Large intestine (tissue), 12 donors: ENCODE measurements at places on chromosomes 16 and 17. TPM values are rescaled to one million over a fixed set of nuclear protein-coding genes. Genes with fewer than 3 reads are reported as not detected.

Gene C17orf113
- polyA plus RNA-seq = 2.4 TPM

DNA sequence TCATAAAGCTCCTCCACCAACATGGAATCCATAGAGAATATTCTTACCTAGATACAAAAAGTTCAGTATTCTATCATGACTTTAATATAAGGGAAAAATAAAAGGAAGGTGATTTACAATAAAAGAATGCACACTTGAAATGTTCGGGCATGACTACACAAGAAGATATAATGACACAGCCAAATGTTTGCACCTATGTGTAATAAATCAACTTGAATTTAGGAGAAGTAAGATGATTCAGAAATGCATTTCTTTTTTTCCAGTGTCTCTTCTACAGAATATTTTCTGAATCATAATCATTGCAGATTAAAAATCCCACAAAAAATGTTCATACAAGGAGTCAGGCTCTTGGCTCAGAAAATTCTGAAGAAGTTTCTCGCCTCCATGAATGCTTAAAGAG lies 404.0 kb upstream of the HSBP1 start:
- H3K36me3 ChIP-seq = no peaks in the 10 kb centered on the region
- H3K4me3 ChIP-seq = no peak overlapping the region
- no peaks in the 10 kb centered on the region for H3K4me1 ChIP-seq
- H3K27ac ChIP-seq = no peak overlapping the region
- DNase-seq = no peak

GRCh38 chr17:60695960-60696359 lies 18.3 kb downstream of the BCAS3 start:
- peaks cover 3% of the 10 kb centered on the region for H3K36me3 ChIP-seq
- no peak overlapping the region for H3K4me3 ChIP-seq
- no peak for DNase-seq
- H3K27ac ChIP-seq = no peak overlapping the region

GRCh38 chr16:67100569-67101310 lies 9.0 kb upstream of the PHAF1 start:
- H3K27ac ChIP-seq = no peak overlapping the region
- peaks cover 3% of the 10 kb centered on the region for H3K36me3 ChIP-seq
- H3K4me1 ChIP-seq = no peaks in the 10 kb centered on the region
- no peak for DNase-seq
- H3K4me3 ChIP-seq = no peak overlapping the region
- no peaks in the 10 kb centered on the region for H3K27me3 ChIP-seq

- no peaks in the 10 kb centered on the region for H3K36me3 ChIP-seq
- DNase-seq = no peak
- H3K4me1 ChIP-seq = no peaks in the 10 kb centered on the region
- no peak overlapping the region for H3K4me3 ChIP-seq
These were observed 35.7 kb upstream of the DYNLL2 start for GRCh38 chr17:58047376-58048150.

GRCh38 chr17:44801880-44802279 lies 28.2 kb downstream of the GJC1 start:
- no peaks in the 10 kb centered on the region for H3K27me3 ChIP-seq
- no peak for DNase-seq
- H3K4me1 ChIP-seq = no peaks in the 10 kb centered on the region
- H3K4me3 ChIP-seq = no peak overlapping the region

- H3K4me3 ChIP-seq = no peak overlapping the region
- no peak overlapping the region for H3K27ac ChIP-seq
- H3K27me3 ChIP-seq = no peaks in the 10 kb centered on the region
- DNase-seq = no peak
These were observed 67.9 kb downstream of the PCTP start for GRCh38 chr17:55818451-55819375.

Gene GPRC5B
- 46.8 TPM for polyA plus RNA-seq

DNA sequence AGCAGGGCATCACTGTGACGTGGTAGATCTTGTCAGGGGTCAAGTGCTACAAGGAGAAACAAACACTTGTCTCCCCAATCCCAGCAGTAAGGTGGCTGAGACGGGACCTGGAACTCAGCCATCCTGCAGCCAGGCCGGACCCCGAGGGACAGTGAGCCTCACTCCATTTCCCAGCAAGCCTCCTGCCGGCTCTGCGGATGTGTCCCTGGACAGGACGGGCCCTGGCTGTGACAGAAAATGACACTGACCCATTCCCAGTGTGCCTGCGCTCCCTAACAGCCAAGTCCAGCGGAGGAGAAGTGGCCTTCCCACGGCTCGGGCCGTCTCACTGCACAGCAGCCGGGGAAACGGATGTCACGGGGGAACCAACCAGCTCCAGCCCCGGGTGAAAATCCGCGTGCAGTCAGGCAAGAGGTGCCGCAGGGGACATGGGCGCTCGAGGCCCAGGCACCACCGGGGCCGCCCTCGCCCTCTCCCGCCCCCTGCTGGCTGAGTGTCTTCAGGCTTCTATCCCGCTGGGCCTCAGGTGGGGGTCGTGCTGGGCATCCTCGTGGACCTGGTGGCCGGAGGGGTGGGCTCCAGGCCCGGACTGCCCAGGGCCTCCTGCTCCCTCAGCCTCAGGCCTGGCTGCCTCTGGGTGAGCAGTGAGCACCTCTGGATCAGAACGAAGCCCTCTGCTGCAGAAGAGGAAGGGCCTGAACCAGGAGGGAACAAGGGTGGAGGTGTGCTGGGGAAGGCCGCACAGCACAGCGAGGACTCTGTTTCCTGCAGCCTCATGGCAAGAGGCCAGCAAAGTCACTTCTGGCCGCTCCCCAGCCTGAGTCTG lies 6.7 kb downstream of the HAGHL start:
- peaks cover 74% of the 10 kb centered on the region for H3K36me3 ChIP-seq
- H3K4me1 ChIP-seq = peaks cover under 1% of the 10 kb centered on the region
- H3K4me3 ChIP-seq = no peak overlapping the region
- H3K27me3 ChIP-seq = peaks cover under 1% of the 10 kb centered on the region

- H3K36me3 ChIP-seq = peaks cover 32% of the 10 kb centered on the region
- no peak for DNase-seq
- no peak overlapping the region for H3K27ac ChIP-seq
These were observed 145.2 kb downstream of the MYO1D start for GRCh38 chr17:32731556-32732295.

Gene P2RX5
- polyA plus RNA-seq = 2.2 TPM

- no peak overlapping the region for H3K27ac ChIP-seq
- peaks cover 19% of the 10 kb centered on the region for H3K4me1 ChIP-seq
- no peak for DNase-seq
- H3K27me3 ChIP-seq = peaks cover 21% of the 10 kb centered on the region
- no peak overlapping the region for H3K4me3 ChIP-seq
These were observed 1.2 kb downstream of the CCDC78 start for GRCh38 chr16:725041-725376.

GRCh38 chr17:43477832-43478634 lies 5.7 kb upstream of the DHX8 start:
- H3K27me3 ChIP-seq = no peaks in the 10 kb centered on the region
- no peaks in the 10 kb centered on the region for H3K36me3 ChIP-seq
- H3K27ac ChIP-seq = peak overlapping the region; percentile 79
- no peak overlapping the region for H3K4me3 ChIP-seq

- peaks cover 13% of the 10 kb centered on the region for H3K4me1 ChIP-seq
- H3K36me3 ChIP-seq = no peaks in the 10 kb centered on the region
- no peak overlapping the region for H3K4me3 ChIP-seq
- DNase-seq = no peak
These were observed 507.1 kb downstream of the WWOX start for GRCh38 chr16:78606545-78606944.

Gene KRT23
- polyA plus RNA-seq = 0.18 TPM

- H3K27ac ChIP-seq = no peak overlapping the region
- H3K36me3 ChIP-seq = peaks cover 20% of the 10 kb centered on the region
- no peak overlapping the region for H3K4me3 ChIP-seq
- H3K27me3 ChIP-seq = no peaks in the 10 kb centered on the region
- no peak for DNase-seq
- H3K4me1 ChIP-seq = peaks cover 3% of the 10 kb centered on the region
These were observed 6.0 kb downstream of the CDK5R1 start for GRCh38 chr17:32492648-32493289.

DNA sequence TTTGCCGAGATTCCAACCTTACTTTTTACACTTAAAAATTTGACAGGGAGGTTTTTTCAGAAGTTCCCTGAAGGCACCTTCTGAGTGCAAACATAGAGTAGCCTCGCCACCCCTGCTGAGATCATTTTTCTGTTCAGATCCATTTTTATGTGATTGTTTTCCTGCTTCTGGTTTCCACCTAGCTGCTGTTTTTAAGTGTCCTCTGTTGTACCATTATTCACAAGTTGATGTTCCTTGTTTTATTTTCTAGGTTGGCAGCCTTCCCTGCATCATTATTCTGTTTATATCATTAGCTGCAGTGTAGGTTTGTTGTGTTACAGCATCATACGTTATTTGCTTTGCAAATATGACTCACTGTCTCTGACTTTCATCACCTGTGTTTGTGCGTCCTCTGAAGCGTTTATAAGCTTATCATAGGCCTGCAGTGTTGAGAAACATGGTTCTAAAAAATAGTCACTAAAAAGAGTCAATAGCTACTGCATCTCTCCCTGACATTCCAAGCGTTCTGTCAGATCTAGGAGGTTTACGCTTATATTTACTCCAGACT lies 116.9 kb upstream of the CLEC3A start:
- no peak for DNase-seq
- H3K4me3 ChIP-seq = no peak overlapping the region
- H3K36me3 ChIP-seq = no peaks in the 10 kb centered on the region

Gene TBX6
- 1.4 TPM for polyA plus RNA-seq

DNA sequence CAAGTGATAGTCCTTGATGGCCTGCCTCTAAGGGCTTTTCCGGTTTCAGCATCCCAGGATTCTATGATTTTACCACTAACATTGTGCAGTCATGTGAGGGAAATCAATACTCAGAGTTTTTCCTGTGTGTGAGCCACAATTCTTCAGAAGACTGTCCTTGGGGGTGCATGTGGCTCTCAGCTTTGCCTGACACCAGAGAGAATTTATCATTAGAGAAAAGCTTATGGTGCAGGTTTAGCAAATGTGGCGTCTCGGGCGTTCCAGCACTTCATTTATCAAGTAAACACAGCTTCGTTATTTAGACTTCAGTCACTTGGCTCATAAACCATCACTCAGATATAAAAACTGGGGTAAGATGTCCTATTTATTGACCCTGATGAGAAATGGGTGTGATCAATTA lies 62.8 kb downstream of the SPACA3 start:
- H3K4me1 ChIP-seq = no peaks in the 10 kb centered on the region
- H3K27me3 ChIP-seq = no peaks in the 10 kb centered on the region
- no peaks in the 10 kb centered on the region for H3K36me3 ChIP-seq
- H3K4me3 ChIP-seq = no peak overlapping the region

GRCh38 chr16:19700319-19700781 lies 17.7 kb downstream of the KNOP1 start:
- H3K4me1 ChIP-seq = peaks cover 26% of the 10 kb centered on the region
- H3K36me3 ChIP-seq = peaks cover 55% of the 10 kb centered on the region
- peak overlapping the region; percentile 38 for H3K27ac ChIP-seq
- DNase-seq = peak; percentile 67
- H3K27me3 ChIP-seq = no peaks in the 10 kb centered on the region
- H3K4me3 ChIP-seq = no peak overlapping the region

Gene FLYWCH2
- 9.4 TPM for polyA plus RNA-seq

Gene AIPL1
- polyA plus RNA-seq = not detected

GRCh38 chr17:32503251-32504165 lies 16.7 kb downstream of the CDK5R1 start:
- no peaks in the 10 kb centered on the region for H3K27me3 ChIP-seq
- H3K36me3 ChIP-seq = peaks cover 2% of the 10 kb centered on the region
- H3K27ac ChIP-seq = no peak overlapping the region
- no peak for DNase-seq
- H3K4me1 ChIP-seq = no peaks in the 10 kb centered on the region

- no peaks in the 10 kb centered on the region for H3K36me3 ChIP-seq
- no peak overlapping the region for H3K27ac ChIP-seq
- no peak for DNase-seq
- H3K27me3 ChIP-seq = no peaks in the 10 kb centered on the region
- no peaks in the 10 kb centered on the region for H3K4me1 ChIP-seq
- no peak overlapping the region for H3K4me3 ChIP-seq
These were observed 351.1 kb downstream of the KCNJ2 start for GRCh38 chr17:70520447-70520846.

GRCh38 chr17:37671824-37672547 lies 28.7 kb upstream of the DDX52 start:
- no peak overlapping the region for H3K4me3 ChIP-seq
- H3K27ac ChIP-seq = peak overlapping the region; percentile 89
- no peaks in the 10 kb centered on the region for H3K36me3 ChIP-seq

Gene IGFBP4
- 111 TPM for polyA plus RNA-seq

Gene EVPL
- 63.2 TPM for polyA plus RNA-seq

DNA sequence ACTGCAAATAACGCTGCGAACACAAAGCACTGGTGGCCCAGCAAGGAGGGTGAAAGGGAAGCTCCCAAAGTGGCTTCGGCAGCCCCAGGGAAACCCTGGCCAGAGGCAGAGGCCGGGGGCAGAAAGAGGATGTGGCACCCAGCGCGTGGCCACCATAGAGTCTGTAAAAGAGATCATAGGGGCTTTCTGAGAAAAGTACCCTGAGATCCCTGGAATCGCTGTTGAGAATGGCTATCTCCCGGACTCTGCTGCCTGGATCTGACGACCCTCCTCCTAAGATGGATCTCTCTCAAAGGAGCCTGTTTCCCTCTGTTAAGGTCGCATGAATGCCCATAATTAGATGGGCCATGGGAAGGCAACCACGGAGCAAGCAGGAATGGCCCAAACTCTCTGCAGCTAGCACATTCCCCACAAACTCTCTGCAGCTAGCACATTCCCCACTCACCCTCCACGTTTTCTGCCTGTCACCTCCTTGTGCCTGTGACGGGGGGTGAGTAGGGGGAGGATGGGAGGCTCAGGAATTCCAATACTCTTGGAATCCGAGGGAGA lies 364.4 kb downstream of the XYLT1 start:
- H3K4me3 ChIP-seq = no peak overlapping the region
- no peak for DNase-seq
- no peak overlapping the region for H3K27ac ChIP-seq
- no peaks in the 10 kb centered on the region for H3K27me3 ChIP-seq

DNA sequence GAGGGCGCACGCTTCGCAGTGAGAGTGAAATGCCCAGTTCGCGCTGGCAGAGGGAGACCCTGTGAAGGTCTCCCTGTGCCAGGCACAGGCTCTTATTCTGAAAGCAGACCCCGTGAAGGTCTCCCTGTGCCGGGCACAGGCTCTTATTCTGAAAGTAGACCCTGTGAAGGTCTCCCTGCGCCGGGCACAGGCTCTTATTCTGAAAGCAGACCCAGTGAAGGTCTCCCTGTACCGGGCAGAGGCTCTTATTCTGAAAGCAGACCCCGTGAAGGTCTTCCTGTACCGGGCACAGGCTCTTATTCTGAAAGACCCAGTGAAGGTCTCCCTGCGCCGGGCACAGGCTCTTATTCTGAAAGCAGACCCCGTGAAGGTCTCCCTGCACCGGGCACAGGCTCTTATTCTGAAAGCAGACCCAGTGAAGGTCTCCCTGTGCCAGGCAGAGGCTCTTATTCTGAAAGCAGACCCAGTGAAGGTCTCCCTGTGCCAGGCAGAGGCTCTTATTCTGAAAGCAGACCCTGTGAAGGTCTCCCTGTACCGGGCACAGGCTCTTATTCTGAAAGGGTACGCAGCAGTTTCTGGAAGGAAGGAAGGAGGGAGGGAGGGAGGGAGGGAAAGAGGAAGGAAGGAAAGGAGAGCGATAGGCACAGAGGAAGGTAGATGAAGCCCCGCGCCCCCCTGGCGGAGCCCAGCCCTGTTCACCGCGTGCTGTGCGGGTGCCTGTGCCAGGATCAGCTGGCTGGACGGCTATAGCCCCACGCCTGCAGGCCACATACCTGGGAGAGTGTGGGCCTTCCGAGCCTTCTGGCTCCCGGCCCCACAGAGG lies 55.3 kb downstream of the WDR45B start:
- peak overlapping the region; percentile 63 for H3K4me3 ChIP-seq
- peaks cover 42% of the 10 kb centered on the region for H3K36me3 ChIP-seq
- DNase-seq = peak; percentile 87
